ENCODE measurements at places on chromosomes 5 and 9. TPM values are rescaled to one million over a fixed set of nuclear protein-coding genes. Genes with fewer than 3 reads are reported as not detected.

GRCh38 chr5:62354028-62354874 is 48.2 kb downstream of the KIF2A start:
- H3K27ac ChIP-seq: no peak overlapping the region
- no peaks in the 10 kb centered on the region for H3K27me3 ChIP-seq
- H3K4me3 ChIP-seq: no peak overlapping the region

- DNase-seq: no peak
- H3K36me3 ChIP-seq: no peaks in the 10 kb centered on the region
- no peak overlapping the region for H3K27ac ChIP-seq
- H3K4me3 ChIP-seq: no peak overlapping the region
- no peaks in the 10 kb centered on the region for H3K27me3 ChIP-seq
These were observed 189.7 kb downstream of the GNAQ start for GRCh38 chr9:77841739-77842386.

DNA sequence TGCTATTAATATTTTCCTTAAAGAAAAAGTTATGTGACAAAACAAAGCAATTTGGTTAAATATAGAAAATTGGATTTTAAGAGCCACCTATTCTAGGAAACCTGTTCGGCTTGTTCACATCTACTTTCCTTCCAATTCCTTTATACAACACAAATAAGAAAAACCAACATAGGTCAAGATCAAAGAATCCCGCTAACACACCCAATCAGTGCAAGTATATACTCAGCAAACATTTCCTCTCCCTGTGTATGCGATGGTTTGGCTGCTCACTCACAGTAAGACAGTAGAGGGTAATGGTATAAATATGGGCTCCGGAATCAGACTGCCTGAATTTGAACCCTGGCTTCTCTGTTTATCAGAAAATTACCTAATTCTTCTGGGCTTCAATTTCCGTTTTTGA is 757.5 kb upstream of the ZNF608 start:
- H3K27me3 ChIP-seq: no peaks in the 10 kb centered on the region
- no peak for DNase-seq
- H3K4me3 ChIP-seq: no peak overlapping the region
- no peaks in the 10 kb centered on the region for H3K36me3 ChIP-seq

- peaks cover 12% of the 10 kb centered on the region for H3K4me1 ChIP-seq
- H3K27ac ChIP-seq: peak overlapping the region; percentile 61
- no peak overlapping the region for H3K4me3 ChIP-seq
These were observed 107.5 kb downstream of the NDFIP1 start for GRCh38 chr5:142215915-142216681.

Gene SLIT3
- 18.5 TPM for total RNA-seq
